Activated naive CD4-positive, alpha-beta T cell treated with anti-CD3 and anti-CD28 coated beads for 36 hours (primary cell): ENCODE measurements at places on chromosomes 1 and 21. TPM values are rescaled to one million over a fixed set of nuclear protein-coding genes. Genes with fewer than 3 reads are reported as not detected.

Gene CHD5
- total RNA-seq = 0.45 TPM

Gene JAM2
- 0.27 TPM for total RNA-seq

DNA sequence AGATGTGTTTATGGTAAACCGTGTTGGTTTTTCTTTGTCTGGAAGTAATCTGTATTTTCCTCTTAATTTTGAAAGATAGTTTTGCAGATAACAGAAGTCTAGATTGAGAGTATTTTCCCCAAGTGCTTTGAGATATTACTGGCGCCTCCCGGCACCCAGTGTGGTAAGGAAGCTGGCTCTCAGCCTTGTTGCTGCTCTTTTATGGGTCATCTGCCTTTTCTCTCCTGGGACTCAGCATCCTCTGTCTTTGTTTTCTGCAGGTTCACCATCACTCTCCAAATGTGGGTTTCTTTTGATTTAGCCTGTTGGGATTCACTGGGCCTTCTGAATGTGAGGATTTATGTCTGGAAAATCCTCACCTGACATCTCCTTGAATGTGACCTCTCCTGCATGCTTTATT, 37.4 kb downstream of the POFUT2 start:
- H3K4me3 ChIP-seq = no peak overlapping the region
- DNase-seq = no peak
- H3K4me1 ChIP-seq = peaks cover 5% of the 10 kb centered on the region
- peaks cover 9% of the 10 kb centered on the region for H3K27me3 ChIP-seq

- H3K4me1 ChIP-seq = peaks cover 35% of the 10 kb centered on the region
- DNase-seq = no peak
- no peak overlapping the region for H3K4me3 ChIP-seq
- no peak overlapping the region for H3K27ac ChIP-seq
- H3K27me3 ChIP-seq = peaks cover 10% of the 10 kb centered on the region
Observed at GRCh38 chr1:11906870-11907269, 19.4 kb downstream of the KIAA2013 start.

Gene GJA8
- total RNA-seq = not detected

GRCh38 chr1:26029864-26030481, 8.4 kb downstream of the EXTL1 start:
- no peak overlapping the region for H3K27ac ChIP-seq
- DNase-seq = peak; percentile 21
- H3K4me1 ChIP-seq = peaks cover 10% of the 10 kb centered on the region
- no peak overlapping the region for H3K4me3 ChIP-seq
- H3K27me3 ChIP-seq = peaks cover 3% of the 10 kb centered on the region
- no peaks in the 10 kb centered on the region for H3K36me3 ChIP-seq

DNA sequence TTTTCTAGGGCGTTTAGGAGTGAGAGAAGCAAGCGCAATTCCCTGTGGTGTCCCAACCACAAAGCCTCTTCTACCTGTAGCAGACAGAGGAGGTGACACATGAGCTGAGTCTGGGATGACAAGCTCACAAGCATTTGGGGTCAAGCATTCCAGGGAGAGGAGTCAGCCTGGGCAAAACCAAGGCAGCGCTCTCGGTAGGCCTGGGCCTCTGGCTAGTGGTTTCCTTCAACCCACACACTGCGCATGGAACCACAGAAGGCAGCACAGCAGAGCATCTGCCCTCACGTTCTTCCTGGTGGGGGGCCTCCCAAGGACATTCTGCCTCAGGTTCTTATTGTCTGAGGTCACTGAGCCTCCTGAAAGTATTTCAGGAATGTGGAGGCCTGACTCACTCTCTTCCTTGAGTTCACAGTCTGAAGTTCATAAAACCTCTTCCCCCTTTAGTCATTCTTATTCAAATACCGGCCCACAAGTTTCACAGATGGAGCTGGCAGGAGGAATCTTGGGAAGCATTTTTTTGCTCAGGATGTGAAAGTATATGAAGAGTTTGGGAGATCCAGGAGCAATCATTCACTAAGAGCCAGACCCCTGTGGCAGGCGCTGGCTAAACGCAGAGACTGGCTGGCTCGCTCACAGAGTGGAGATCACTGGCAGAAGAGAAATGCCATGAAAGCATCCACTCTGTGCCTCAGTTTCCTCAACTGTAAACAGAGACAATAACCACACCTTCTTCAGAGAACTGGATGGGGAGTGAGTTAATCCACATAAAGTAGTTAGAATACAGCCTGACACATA, 26.8 kb downstream of the CCN1 start:
- H3K4me3 ChIP-seq = no peak overlapping the region
- H3K36me3 ChIP-seq = no peaks in the 10 kb centered on the region
- no peaks in the 10 kb centered on the region for H3K4me1 ChIP-seq
- no peaks in the 10 kb centered on the region for H3K27me3 ChIP-seq
- no peak for DNase-seq
- no peak overlapping the region for H3K27ac ChIP-seq

- H3K4me3 ChIP-seq = peak overlapping the region; percentile 55
- DNase-seq = peak; percentile 57
- H3K4me1 ChIP-seq = peaks cover 30% of the 10 kb centered on the region
- H3K27ac ChIP-seq = peak overlapping the region; percentile 56
- H3K27me3 ChIP-seq = no peaks in the 10 kb centered on the region
Observed at GRCh38 chr21:34526618-34527290, 14.7 kb upstream of the KCNE1 start.

Gene PDZK1
- not detected for total RNA-seq

DNA sequence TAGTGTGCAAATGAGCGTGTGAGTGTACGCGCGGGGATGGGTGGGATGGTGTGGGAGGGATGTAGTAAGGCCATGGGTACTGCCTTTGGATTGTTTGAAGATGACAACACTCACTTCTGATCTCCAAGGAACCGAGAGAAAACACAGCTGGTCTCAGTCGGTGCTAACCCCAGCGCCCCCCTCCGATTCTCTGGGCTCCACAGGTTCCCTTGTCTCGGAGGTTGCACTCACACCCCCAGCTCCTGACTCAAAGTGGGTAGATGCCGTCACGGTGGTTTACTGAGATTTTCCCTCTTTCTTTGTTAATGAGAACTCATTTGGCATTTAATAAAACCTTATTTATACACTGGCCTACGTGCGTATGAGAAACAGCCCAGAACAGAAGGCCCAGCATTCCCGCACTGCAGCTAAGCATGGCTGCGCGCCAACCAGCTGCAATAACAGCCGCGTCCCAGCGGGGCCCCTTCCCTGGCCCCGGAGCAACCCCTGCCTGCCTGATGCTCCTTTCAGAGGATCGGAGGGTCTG, 25.8 kb downstream of the ABCA4 start:
- no peak for DNase-seq
- peaks cover 14% of the 10 kb centered on the region for H3K4me1 ChIP-seq
- H3K27me3 ChIP-seq = peaks cover 11% of the 10 kb centered on the region
- no peak overlapping the region for H3K27ac ChIP-seq
- H3K36me3 ChIP-seq = no peaks in the 10 kb centered on the region
- H3K4me3 ChIP-seq = no peak overlapping the region

- no peak for DNase-seq
- H3K4me1 ChIP-seq = peaks cover 23% of the 10 kb centered on the region
- peaks cover 5% of the 10 kb centered on the region for H3K36me3 ChIP-seq
- H3K27me3 ChIP-seq = no peaks in the 10 kb centered on the region
- no peak overlapping the region for H3K27ac ChIP-seq
Observed at GRCh38 chr1:46183079-46183847, 7.0 kb upstream of the P3R3URF start.

- H3K27me3 ChIP-seq = no peaks in the 10 kb centered on the region
- H3K27ac ChIP-seq = no peak overlapping the region
- H3K4me1 ChIP-seq = no peaks in the 10 kb centered on the region
Observed at GRCh38 chr1:203551550-203551949, 57.6 kb downstream of the OPTC start.

- H3K4me3 ChIP-seq = peak overlapping the region; percentile 21
- H3K36me3 ChIP-seq = no peaks in the 10 kb centered on the region
- H3K4me1 ChIP-seq = peaks cover 11% of the 10 kb centered on the region
- peaks cover 24% of the 10 kb centered on the region for H3K27me3 ChIP-seq
- H3K27ac ChIP-seq = no peak overlapping the region
- no peak for DNase-seq
Observed at GRCh38 chr1:16979475-16980327, 719 bp downstream of the MFAP2 start.

DNA sequence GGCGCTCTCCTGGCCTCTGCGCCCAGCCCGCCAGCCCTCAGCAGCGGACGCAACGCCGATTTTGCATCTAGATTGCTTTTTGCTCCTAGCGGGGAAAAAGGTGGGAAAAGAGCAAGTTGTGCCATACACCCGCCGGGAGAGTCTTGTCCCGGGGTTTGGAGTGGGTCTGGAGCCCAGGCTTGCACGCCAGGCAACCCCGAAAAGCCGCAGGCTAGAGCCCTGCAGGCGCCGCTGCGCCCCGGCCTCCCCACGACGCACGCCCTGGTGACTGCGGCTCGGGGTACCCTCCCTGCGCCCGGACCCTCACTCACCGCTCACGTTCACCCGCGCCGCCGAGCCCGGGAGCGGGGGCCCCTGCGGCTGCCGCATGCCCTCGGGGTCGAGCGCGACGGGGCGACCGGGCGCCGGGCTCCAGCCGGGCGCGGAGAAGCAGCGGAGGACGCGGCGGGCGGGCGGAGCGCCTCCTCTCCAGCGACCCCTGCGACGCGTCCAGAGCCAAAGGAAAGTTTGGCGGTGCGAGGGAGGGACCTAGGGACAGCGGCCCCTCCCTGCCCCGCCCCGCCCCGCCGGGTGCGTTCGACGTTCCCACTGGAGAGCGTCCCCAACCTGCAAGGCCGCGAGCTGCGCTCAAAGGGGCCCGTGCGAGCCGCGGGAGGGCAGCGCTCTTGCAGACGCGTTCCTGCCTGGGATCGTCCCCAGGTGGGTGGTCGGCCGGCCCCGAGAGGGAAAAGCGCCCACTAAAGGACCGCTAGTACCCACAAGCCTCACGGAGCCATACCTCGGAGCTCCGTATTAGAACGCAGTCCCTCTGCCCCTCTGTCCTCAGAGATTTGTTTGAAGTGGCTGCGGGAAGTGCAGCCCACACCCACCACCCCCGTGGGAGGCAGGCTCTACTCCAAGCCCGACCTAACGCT, at the start of gene LPAR3:
Gene LPAR3, minus strand, starts transcription at position 502 of the 914 bp plus-strand sequence. CDS start 27,086 bp downstream, outside the sequence.
- H3K36me3 ChIP-seq = no peaks in the 10 kb centered on the region
- H3K27me3 ChIP-seq = peaks cover 26% of the 10 kb centered on the region
- peaks cover 15% of the 10 kb centered on the region for H3K4me1 ChIP-seq
- peak; percentile 48 for DNase-seq
- H3K27ac ChIP-seq = no peak within 1 kb of the TSS
- H3K4me3 ChIP-seq = peak within 1 kb of the TSS; percentile 65

DNA sequence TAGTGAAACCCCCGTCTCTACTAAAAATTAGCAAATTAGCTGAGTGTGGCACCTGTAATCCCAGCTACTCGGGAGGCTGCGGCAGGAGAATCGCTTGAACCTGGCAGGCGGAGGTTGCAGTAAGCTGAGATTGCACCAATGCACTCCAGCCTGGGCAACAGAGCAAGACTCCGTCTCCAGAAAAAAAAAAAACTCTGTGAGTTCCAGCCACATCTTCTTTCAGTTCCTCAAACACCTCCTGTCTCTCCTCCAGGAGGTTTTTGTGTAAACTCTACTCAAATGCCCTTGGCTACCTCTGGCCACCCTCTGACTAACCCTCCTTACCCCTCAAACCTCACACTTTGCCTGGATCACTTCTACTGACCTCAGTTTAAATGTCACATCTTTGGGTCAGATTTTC, 38.1 kb downstream of the RCSD1 start:
- no peak overlapping the region for H3K27ac ChIP-seq
- peaks cover 6% of the 10 kb centered on the region for H3K36me3 ChIP-seq
- no peak overlapping the region for H3K4me3 ChIP-seq
- H3K27me3 ChIP-seq = no peaks in the 10 kb centered on the region
- DNase-seq = no peak
- H3K4me1 ChIP-seq = peaks cover 72% of the 10 kb centered on the region

Gene PCNX2
- 11.5 TPM for total RNA-seq

DNA sequence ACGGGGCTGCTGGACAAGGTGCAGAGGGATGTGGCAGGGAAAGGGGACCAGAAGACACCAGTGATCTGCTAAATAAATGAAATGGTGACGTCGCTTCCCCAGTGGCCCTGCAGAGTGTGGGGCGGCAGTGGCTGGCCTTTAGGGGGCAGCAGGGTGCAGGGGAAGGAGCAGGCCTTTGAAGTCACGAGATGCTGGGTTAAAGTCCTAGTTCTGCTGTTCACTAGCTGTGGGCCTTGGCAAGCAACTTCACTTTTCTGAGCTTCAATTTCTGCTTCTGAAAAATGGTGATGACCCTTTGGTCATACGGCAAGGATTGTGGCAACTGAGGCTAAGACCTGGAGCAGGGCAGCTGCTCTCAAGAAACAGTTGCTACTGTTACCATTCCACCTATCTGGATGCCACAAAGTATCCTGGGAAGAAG, 9.2 kb upstream of the GALE start:
- no peak overlapping the region for H3K27ac ChIP-seq
- H3K4me1 ChIP-seq = peaks cover 10% of the 10 kb centered on the region
- peak; percentile 90 for DNase-seq
- H3K27me3 ChIP-seq = no peaks in the 10 kb centered on the region
- H3K36me3 ChIP-seq = peaks cover 6% of the 10 kb centered on the region

DNA sequence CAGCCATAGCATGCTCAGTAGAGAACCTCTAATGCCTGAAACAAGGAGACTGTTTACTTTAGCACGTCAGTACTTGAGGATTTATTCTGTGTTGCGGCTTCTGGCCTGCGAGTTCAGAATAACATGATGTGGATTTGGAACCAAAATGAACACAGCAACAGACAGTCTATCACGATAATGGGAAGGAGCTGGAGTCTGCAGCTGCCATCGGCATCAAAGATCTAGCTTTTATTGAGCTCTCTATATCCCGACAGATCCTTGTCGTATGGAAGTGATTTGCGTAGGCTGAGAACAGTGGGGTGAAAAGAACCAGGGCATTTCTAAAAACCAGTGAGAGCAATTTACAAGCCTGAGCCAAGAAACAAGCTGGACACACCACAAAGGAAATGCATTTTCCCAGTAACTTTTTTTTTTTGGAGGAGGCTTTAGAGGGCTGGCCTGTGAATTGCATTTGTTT, 294.2 kb downstream of the KIF26B start:
- H3K36me3 ChIP-seq = no peaks in the 10 kb centered on the region
- DNase-seq = no peak
- H3K4me3 ChIP-seq = no peak overlapping the region
- peaks cover 2% of the 10 kb centered on the region for H3K27me3 ChIP-seq

- H3K27me3 ChIP-seq = peaks cover 18% of the 10 kb centered on the region
- no peaks in the 10 kb centered on the region for H3K4me1 ChIP-seq
- no peak overlapping the region for H3K4me3 ChIP-seq
Observed at GRCh38 chr1:224874775-224875174, 54.7 kb upstream of the DNAH14 start.

DNA sequence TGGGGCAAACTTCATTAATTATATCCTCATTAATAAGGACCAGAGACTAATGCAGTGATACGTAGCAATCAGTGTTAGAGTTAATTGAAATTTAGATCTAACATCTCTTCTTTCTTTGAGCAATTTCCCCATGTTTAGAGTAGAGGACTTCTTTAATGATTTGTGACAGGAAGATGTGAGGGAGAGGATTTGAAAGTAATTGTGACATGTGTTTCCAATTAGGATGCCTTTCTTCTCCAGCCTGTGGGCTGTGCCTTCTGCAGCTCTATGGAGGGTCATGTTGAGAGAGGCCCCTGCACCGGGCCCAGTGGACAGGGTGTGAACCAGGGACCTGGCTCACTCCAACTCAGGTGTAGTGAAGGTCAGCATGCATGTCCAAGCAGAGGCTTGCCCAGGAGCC, 103.0 kb downstream of the GREM2 start:
- no peaks in the 10 kb centered on the region for H3K4me1 ChIP-seq
- H3K4me3 ChIP-seq = no peak overlapping the region
- no peak for DNase-seq
- no peaks in the 10 kb centered on the region for H3K36me3 ChIP-seq
- peaks cover 2% of the 10 kb centered on the region for H3K27me3 ChIP-seq

- no peak overlapping the region for H3K4me3 ChIP-seq
- H3K27me3 ChIP-seq = no peaks in the 10 kb centered on the region
- H3K4me1 ChIP-seq = peaks cover 96% of the 10 kb centered on the region
- no peak for DNase-seq
- no peak overlapping the region for H3K27ac ChIP-seq
Observed at GRCh38 chr1:226681652-226682493, 57.2 kb downstream of the ITPKB start.
